ENCODE measurements at places on chromosomes 11 and 22.

GRCh38 chr11:6315811-6316425 is 4.4 kb downstream of the CAVIN3 start:
- DNase-seq = peak; percentile 7

DNA sequence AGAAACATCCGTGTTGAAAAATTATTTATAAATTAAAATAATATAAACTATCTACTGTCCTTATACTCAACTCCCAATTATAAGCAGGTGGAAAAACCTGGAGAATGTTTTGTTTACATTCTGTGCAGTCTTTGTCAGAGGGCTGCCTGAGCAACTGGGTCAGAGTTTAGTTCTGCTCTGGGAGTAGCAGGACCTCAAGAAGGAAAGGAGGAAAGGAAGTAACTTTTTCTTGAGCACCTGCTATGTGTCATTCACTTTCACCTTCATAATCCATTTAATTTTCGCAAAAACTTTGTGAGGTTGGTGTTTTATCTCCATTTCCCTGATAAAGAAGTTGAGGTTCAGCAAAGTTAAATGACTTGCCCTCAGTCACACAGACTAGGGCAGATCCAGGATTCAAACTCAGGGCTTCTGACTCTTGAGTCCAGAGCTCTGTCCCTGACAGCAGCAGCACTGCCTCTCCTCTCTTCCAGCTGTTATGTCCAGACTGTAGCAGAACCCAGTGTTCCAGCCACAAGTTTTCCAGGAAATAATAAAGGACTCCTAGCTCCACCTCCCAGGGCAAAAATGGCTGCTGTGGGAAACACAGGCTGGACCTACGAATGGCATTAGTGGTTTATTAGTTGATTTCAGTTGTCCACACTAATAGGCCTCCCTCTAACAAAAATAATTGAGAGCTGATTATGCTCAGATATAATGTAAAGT is 6.4 kb downstream of the CD3E start:
- DNase-seq = no peak

DNA sequence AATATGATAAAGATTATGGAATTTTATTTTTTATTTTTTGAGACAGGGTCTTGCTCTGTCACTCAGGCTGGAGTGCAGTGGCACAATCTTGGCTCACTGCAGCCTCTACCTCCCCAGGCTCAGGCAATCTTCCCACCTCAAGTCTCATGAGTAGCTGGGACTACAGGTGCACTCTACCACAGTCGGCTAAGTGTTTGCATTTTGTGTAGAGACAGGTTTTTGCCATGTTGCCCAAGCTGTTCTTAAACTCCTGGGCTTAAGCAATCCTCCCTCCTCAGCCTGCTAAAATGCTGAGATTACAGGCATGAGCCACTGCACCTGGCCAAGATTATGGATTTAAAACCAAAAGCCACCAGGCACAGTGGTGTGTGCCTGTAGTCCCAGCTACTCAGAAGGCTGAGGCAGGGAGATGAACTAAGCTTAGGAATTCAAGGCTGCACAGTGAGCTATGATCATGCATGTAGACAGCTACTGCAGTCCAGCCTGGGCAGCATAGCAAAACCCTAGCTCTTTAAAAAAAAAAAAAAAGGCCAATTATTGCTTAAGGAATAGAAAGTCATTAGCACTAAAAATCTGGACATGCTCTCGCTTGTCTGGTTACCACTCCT is 20.2 kb upstream of the CCND1 start:
- no peak for DNase-seq

GRCh38 chr11:4606231-4607015 is 1.6 kb downstream of the TRIM68 start:
- no peak for DNase-seq

DNA sequence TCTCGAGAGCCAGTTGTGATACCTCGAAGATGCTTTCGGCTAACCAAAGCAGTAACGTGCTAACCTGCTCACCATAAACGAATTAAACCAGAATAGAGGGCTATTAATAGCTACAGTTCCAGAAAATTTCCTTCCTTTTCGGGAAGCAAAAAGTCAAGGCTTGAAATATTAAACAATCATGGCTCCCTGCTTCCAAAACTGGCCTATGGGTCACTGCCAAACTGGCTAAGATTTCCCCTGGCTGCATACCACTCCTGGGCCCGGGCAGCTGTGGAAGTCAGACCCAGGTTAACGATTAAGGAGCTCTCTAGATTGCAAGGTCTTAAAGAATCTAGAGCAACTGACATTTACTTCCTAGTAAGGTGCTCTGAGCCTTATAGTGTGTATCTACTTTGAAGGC is 1.7 kb downstream of the AMOTL1 start:
- DNase-seq = no peak

DNA sequence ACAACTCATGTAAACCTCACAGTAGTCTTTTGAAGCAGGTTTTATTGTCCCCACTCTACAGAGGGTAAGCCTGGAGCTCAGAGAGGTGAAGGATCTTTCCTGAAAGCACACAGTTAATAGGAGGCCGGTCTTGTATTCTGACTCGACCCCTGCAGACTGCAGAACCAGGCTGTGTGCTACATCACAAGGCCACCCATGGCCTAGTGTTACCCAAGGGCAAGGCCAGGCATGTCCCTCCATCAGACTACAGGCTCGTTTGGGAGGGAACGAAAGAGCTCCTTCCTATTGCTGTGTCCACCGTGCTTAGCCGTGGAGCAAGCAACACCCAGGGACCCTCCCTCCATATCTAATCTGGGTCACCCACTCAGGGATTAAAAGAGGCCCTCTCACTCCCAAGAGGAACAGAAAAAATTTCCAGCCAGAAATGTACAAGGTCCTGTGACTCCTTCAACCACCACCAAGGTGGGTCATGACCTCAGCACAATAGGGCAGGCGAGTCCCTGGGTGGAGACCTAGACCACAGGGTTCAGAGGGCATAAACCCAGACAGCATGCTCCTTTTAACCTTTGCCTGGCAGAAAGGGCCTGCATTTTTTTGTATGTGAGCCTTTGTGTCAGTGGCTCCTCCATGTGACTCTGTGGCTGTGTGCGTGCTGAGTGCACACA is 6.3 kb upstream of the SMIM35 start:
- DNase-seq = no peak

DNA sequence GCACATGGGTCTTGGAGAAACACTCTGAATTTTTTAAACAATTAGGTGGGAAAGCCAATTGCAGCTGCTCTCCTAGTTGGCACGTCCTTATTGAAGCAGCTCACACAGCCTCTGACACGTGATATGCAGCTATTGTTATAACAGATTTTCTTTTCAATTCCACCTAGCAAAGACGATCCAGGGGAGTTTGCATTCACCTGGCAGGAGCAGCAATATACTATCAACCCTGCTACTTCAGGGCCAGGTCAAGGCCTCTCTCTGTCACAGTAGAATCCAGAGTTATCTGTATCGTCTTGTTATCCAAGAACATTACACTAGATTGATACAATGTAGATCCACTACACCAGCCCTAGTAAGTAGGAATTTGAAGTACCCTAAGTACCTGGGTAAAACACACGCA is 8.3 kb downstream of the KRTAP5-11 start:
- no peak for DNase-seq

DNA sequence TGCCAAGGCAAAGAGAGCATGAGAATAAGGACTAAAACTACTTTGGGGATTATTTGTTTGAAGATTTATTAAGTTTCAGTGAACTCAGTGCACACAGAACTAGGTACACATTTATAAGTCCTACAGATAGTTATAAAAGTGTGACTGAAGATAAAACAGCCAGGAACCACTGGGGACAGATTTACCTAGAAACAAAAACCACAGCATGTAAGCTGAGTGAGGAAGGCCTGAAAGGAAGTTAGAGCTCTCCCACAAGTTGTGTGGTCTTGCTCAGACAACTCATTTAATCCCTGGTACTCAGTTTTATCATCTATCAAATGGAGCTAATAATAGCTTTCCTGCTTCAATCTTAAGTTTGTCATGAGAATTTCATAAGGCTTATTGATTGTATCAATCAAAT is 311.2 kb upstream of the FAT3 start:
- no peak for DNase-seq

Measured in NCI-H2081 treated with DMSO at 0.1 percent for 48 hours (cell line).